ENCODE measurements at places on chromosomes 4 and X.

- no peak for DNase-seq
Measured at GRCh38 chrX:107445146-107445545, 4.3 kb upstream of the FRMPD3 start.

- no peak for DNase-seq
Measured at GRCh38 chrX:103439161-103439560, 62.8 kb downstream of the BEX3 start.

- DNase-seq: no peak
Measured at GRCh38 chrX:70022616-70023015, 27.1 kb downstream of the AWAT2 start.

GRCh38 chrX:54093159-54093558 is 48.9 kb upstream of the PHF8 start:
- no peak for DNase-seq

- no peak for DNase-seq
Measured at GRCh38 chrX:153771415-153772315, 7.6 kb downstream of the PLXNB3 start.

DNA sequence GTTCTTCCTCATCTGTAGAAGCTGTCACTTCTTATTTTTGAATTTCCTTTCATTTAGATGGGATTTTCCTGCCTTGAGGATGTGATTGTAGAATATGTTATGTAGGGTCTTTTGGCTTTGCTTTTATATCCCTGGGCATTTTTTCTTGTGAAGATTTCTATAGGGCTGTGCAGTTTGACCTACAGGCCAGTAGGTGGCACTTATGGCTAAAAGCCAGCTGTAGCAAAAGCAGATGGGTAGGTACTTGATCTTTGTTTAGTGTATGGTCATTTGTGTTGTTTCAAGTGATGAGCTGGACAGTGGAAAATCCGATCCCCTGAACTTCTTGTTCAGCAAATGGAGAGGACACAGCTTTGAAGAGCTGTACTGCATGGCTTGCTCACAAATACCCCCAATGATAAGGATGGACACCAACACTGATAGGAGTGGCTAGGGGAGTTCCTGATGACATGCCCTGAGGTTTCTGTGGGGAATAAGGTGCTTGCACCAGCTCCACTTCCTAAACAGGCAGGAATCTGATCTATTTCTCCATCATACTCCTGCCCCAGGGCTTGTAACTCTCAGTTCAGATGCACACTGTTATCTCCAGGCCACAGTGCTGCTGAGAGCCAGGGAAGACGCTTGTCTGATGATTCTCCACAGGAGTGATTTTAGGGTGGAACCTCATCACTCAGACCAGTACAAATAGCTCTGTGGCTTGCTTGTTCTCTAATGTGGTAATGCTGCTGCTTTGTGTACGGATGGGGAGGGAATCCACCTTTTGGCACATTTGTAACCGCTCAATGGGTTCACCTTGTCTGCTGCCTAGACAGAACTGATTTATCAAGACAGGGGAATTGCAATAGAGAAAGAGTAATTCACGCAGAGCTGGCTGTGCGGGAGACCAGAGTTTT is 417.1 kb upstream of the MAGEB16 start:
- DNase-seq: no peak
